ENCODE measurements at places on chromosomes 13 and 19.

GRCh38 chr13:106186366-106187030 is 349.0 kb downstream of the EFNB2 start:
- no peak for DNase-seq

DNA sequence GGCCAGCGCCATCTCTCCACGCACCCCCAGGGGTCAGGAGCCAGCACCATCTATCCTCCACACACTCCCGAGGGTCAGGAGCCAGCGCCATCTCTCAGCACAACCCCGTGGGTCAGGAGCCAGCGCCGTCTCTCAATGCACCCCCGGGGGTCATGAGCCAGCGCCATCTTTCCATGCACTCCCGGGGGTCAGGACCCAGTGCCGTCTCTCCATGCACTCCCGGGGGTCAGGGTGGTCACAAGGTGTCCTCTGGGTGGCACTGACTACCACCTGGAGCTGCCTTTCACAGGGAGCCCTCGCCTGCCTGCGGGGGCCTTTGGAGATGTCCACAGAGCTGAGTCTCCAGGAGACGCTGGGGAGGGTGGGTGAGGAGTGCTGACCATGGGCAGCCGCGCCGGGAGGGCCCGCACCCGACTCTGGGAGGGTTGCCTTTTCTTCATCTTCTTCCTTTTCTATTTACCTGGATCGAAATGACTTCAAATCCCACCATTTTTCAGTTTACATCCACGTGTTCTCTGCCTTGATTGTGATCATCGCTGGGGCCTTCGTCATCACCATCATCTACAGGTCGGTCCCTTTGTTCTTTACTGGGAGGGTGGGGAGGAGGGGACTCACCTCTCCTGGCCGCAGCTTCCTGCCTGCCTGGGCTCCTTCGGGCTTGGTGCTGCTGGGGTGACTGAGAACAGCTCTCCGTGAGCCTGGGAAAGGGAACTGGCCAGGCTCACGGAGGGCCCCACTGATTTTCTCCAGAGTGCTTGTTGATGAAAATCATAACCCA is 19.1 kb downstream of the TEX29 start:
- peak; percentile 23 for DNase-seq

- DNase-seq: no peak
These were observed 529.4 kb upstream of the HTR2A start for GRCh38 chr13:47426126-47426849.

- DNase-seq: no peak
These were observed 18.9 kb upstream of the ENOX1 start for GRCh38 chr13:43805681-43806128.

DNA sequence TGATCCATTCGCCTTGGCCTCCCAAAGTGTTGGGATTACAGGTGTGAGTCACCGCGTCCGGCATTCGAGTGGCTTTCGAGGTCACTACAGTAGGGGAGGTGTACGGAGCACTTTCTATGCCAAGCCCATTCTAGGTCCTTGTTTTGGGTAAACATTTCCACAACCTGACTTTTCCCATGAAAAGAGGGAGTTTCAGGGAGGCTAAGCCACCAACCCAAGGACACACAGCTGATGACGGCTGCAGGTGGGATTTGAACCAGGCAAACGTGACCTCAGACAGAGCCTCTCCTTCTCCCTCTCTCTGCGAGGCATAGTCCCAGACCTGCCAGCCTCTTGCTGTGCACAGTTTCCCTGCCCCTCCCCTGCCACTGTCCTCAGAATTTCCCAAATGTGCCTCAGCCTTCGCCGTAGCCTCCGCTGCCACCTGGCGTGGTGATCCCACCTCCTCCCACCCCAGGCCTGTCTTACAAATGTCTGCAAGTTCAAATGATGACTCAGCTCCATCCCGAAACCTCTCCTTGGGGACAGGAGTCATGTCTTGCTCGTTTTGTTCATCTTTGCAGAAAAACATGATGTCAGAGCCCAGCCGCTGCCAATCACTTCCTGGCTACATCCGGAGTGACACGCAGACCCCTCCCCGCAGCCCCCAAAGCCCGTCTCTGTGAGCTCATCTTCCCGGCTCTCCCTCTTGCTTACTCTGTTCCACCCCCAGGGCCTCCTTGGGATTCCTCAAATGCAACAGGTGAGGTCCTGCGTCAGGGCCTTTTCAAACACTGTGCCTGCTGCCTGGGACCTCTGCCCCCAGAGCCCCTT is 6.6 kb upstream of the GADD45B start:
- DNase-seq: no peak

- DNase-seq: no peak
These were observed 80.8 kb downstream of the FREM2 start for GRCh38 chr13:38767506-38768265.

GRCh38 chr19:15180451-15181390 is 20.1 kb downstream of the NOTCH3 start:
- DNase-seq: no peak

DNA sequence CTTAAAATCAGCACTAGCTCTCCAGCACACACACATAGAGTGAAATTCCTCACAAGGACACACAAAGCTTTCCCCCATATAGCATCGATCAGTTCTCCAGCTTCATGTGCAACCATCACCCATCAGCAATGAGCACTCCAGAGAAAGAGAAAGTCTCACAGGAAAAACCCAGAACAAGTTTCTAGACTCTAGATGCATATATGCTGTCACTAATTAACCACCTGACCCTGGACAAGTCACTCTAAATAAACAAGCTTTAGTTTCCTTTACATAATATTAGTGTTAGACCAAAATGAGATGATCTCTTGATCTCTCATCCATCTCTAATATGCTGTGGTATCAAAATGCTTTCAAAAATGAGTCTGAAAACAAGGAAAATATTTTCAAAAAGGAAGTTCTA is 81.2 kb downstream of the TBC1D4 start:
- no peak for DNase-seq

- DNase-seq: peak; percentile 99
These were observed at the start of gene JUNB for GRCh38 chr19:12791345-12792050. TSS of gene JUNB (plus strand) at chr19:12791486. CDS start at chr19:12791772, 286 bp downstream.

- DNase-seq: no peak
These were observed 4.9 kb downstream of the ZNF878 start for GRCh38 chr19:12047868-12048267.

DNA sequence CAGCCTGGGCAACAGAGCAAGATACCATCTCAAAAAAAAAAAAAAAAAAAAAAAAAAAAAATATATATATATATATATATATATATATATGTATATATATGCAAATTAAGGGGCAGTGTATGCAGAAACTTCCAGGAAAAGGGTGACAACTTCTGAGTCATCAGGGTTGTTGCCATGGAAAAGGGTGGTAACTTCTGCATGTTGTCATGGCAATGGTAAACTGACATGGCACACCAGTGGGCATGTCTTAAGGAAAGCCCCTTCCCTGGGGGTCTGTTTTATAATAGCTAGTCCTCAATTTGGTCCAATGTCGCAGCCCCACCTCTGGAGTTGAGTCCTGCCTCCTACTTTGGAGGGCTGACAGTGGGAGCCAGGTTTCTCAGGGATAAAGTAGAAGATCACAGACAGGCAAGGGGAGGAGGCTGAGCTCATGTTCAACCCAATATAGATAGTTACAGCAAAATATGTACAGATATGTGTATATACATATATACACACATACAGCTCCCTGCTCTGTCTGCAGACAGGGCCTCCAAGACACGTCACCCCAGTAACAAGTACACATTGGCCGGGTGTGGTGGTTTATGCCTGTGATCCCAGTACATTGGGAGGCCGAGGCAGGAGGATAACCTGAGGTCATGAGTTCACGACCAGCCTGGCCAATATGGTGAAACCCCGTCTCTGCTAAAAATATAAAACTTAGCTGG is 7.2 kb upstream of the FCHO1 start:
- DNase-seq: no peak

DNA sequence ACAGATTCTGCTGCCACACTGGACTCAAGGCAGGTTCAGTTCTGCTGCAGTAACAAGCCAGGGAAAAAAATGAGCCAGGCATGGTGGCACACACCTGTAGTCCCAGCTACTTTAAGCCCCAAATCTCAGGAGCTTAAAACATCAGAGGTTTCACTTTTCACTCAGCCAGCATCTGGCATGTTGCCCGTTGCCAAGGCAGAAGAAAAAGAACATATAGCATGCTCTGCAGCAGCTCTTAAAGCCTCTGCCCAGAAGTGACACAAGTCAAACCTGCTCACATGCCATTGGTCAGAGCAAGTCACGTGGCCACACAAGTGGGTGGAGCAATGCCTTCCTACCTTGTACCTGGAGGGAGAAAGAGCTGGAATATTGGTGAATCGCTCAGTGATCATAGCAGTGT is 14.7 kb upstream of the ADGRE5 start:
- DNase-seq: peak; percentile 70

DNA sequence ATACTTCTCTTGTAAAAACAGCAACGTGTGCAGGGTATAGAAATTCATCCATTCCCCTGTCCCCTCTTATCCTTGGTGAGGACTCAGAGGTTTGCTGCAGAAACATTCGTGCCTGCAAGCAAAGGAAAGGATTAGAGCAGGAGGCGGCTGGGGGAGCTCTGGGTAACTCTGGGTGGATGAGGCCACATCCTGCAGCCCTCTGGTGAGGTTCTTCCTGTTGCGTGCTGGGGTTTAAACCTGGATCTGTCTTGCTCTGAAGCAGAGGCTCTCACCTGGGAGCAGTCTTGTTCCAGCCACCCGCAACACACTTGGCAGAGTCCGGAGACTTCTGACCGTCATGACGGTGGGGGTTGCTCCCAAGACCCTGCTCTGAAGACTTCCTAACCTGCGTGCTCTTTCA is 69.2 kb downstream of the ATP11A start:
- DNase-seq: no peak

- DNase-seq: peak; percentile 30
These were observed 18.3 kb downstream of the PABPC3 start for GRCh38 chr13:25114220-25114619.

GRCh38 chr19:40365613-40366401 is 17.3 kb downstream of the PLD3 start:
- DNase-seq: peak; percentile 28

DNA sequence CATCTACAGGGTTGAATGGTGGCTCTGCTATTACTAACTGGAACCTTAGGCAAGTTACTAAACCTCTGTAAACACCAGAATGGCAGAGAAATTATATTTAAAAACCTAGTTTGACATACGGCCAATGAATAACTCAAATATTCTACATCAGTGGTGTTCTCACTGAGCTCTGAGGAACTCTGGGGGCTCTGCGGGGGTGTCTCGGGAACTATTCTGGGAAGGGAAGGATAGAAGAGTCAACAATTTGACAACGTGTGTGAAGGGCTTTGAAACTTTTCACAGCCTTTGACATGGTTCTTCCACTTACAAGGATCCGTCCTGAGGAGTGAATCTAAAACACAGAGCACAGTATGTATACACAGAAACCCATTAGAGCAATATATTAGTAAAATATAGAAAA is 38.7 kb downstream of the SOHLH2 start:
- no peak for DNase-seq

DNA sequence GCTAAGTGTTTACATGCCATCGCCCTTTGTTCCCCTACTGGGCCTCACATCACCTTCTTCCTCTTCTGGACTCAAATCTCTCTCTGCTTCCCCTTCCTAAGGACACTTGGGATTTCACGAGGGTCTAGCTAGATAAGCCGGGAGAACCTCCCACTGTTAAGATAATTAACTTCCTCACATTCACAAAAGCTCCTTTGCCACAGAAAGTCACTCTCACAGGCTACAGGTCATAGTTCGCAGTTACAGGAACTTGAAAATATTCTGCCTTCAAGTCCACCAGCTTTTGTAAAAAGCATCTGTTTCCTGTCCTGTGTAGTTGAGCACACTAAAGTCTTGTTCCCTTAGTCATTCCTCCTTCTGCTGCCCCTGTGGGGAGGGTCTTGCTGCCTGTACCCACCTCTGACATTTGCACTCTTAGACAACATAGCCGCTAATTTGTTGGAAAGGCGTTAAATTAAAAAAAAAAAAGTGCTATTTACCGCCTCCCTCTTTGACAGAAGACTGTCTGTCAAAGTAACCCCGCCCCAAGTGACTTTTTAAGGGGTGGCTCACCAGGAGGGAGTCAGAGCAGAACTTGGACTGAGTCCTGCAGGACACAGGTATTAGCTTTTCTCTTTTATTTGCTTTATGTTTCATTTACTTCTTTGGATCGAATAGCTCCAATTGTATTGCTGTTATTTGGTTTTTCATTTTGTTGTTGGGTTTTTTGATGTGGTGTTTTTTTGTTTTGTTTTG is 26.8 kb upstream of the CEACAM21 start:
- peak; percentile 86 for DNase-seq

DNA sequence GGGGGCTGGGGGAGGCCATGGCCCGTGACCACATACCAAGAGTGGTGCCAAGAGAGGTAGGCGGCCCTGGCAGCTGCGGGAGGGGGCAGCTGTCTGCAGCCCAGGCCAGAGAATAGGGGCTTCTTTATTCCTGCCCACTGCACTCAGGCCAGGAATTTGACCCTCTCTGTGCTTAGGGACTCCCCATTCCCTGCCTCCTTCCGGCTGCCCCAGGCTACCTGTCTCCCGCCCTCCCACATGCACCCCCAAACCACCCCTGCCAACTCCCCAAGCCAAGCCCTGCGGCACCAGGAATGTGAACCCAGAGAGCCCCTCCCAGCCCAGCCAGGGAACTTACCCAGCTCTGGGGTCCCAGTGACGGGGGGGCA is 687 bp downstream of the PLEKHA4 start:
- no peak for DNase-seq

- no peak for DNase-seq
These were observed 104.7 kb downstream of the RGCC start for GRCh38 chr13:41562083-41562482.

- DNase-seq: peak; percentile 76
These were observed 625 bp upstream of the ZNF20 start for GRCh38 chr19:12140545-12141404.

- DNase-seq: no peak
These were observed 880.1 kb upstream of the PCDH9 start for GRCh38 chr13:68110178-68110768.

DNA sequence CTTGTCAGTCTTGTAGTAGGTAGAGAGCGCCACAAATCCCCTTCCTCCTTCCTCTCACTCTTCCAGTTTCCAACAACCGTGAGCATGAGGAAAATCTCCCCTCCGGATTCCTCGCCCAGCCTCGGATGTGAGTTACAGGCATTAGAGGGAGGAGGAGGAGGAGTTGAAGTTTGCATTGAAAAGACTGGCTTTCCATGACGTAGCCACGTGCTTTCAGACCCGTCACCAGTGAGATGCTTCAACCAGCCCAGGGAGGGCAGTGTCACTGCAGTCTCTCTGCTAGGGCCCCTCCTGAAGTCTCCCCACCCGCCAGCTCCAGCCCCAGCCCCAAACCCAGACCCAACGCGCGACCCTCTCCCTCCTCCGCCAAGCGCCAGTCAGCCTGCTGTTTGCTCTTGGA is 442 bp upstream of the FGF14 start:
- DNase-seq: no peak

DNA sequence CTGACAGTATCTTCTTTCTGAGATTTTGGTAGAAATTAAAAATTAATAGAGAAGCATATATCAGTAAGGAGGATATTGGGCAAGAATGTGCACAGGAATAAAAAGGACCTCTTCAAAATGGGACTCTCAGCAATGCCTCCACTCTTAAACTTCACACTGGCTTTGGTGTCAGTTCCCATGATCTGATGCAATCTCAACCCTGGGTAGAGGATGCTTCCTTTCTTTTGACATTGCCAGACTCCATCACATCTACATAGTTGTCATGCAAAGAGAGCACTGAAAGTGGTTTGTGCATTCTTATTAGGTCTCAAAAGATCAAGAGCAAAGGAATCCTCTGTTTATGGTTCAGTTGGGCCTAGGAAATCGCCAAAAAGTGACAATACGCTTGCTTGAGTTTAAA is 26.3 kb downstream of the STARD13 start:
- DNase-seq: no peak
